ENCODE measurements at places on chromosomes 16 and 17.

DNA sequence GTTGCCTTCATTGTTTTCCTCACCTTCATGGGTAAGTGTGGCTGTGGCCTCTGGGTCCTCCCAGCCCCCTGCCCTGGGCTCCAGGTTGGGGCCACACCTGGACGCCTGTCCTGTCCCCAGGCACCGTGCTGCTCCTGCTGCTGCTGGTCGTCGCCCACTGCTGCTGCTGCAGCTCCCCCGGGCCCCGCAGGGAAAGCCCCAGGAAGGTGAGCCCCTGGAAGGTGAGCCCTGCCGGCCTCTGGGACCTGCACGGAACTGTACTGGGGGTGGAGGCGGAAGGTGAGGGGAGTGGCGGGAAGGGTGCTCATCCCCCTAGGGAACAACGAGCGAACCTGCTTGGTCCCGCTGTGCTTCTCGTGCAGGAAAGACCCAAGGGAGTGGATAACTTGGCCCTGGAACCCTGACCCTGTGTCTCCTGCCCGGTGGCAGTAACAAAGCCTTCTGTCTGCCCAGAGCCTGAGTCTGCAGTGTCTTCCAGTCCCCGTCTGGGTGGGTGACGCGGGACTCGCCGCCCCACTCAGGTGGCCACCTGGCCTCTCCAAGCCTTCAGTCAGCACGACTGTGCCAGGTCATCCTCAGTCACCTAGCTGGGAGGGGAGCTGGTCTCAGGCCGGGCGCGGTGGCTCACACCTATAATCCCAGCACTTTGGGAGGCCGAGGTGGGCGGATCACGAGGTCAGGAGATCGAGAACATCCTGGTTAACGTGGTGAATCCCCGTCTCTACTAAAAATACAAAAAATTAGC, 831 bp downstream of the SMIM22 start:
- DNase-seq = no peak

DNA sequence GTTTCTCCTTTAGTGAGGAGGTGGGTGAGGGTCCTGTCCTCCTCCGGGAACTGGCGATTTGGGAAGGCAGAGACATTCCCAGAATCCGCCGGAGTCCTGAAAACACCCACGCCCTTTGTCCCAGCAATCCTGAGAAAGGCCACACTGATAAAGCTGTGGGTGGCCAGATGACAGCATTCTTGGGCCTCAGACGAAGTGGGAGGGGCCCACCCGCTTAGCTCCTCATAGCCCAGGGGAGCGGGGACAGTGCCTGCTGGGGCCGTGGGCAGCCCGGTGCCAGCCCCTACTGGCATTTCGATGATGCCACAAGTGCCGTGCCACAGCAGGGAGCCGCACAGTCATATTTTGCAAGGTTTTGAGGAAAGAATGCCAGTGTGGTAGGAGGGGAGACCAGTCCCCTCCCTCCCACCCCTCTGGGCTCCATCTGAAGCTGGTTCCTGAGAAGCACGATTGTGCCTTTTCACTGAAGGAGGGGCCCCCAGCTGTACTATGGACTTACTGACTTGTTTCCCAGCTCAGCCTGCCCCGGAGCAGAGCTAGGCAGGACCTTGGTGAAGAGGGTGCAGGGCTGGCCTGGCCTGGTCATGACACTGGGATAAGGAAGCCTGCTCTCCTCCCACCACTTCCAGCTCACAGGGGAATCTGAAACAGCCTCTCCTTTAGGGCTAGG, 20.9 kb upstream of the MPRIP start:
- DNase-seq = peak; percentile 65

GRCh38 chr17:33086878-33087277, 95.2 kb downstream of the SPACA3 start:
- DNase-seq = no peak

GRCh38 chr17:70661342-70662222, 492.2 kb downstream of the KCNJ2 start:
- DNase-seq = no peak

DNA sequence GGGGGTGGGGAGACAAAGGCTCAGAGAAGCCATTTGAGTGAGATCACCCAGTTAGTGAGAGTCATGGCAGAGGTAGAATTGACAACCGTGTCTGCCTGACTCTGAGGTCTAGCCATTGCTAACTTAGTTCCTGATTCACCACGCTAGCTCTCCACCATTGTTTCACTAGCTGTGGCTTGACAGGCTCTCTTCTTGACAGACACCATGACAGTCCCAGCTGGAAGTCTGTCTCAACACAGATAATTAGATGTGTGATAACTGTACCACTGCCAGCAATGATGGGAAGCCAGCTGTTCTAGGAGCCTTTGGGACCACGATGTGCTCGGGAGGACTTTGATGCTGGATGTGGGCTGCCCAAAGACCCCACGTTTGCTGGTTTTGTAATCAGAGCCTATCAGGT, 170.5 kb upstream of the CACNG3 start:
- no peak for DNase-seq
